ENCODE measurements at places on chromosomes 3 and 15.
A peak's percentile ranks its signal among the peaks of the same experiment; 100 is the strongest.

- no peak for DNase-seq
These were observed 134.0 kb downstream of the PGPEP1L start for GRCh38 chr15:98873441-98874218.

- peak; percentile 79 for DNase-seq
These were observed 2.8 kb downstream of the GPD1L start for GRCh38 chr3:32109256-32109655.

GRCh38 chr3:40187945-40188344 lies 121.6 kb upstream of the EIF1B start:
- no peak for DNase-seq

GRCh38 chr3:52108302-52109232 lies 45.7 kb downstream of the POC1A start:
- peak; percentile 58 for DNase-seq
